Mucosa of gallbladder (tissue), 1 donor: ENCODE measurements at places on chromosomes 3 and 15.

GRCh38 chr15:63135804-63136203, 14.1 kb downstream of the LACTB start:
- DNase-seq, result no peak

DNA sequence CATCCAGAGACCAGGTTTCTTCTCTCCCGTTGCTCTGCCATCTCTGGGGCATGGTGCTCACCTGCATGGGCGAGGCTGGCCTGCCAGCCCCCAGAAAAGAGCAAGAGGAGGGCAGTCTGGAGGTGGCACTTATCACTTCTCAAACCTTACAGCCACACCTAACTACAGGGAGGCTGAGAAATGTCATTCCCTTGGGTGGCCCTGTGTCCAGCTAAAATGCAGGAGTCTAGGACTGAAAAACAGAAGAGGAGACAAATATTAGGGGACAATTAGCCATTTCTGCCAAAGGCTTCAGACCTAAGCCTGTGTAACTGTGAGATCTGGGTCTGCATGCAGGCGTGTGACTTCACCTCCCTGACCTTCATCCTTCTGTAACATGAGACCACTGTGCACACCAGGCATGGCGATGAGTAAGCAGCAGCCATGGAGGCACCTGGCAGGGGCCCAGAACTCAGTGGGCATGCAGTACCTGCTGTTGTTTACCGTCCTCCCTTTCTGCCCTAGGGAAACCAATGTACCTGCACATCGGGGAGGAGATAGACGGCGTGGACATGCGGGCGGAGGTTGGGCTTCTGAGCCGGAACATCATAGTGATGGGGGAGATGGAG, 83.4 kb downstream of the MESD start:
- no peak for DNase-seq

DNA sequence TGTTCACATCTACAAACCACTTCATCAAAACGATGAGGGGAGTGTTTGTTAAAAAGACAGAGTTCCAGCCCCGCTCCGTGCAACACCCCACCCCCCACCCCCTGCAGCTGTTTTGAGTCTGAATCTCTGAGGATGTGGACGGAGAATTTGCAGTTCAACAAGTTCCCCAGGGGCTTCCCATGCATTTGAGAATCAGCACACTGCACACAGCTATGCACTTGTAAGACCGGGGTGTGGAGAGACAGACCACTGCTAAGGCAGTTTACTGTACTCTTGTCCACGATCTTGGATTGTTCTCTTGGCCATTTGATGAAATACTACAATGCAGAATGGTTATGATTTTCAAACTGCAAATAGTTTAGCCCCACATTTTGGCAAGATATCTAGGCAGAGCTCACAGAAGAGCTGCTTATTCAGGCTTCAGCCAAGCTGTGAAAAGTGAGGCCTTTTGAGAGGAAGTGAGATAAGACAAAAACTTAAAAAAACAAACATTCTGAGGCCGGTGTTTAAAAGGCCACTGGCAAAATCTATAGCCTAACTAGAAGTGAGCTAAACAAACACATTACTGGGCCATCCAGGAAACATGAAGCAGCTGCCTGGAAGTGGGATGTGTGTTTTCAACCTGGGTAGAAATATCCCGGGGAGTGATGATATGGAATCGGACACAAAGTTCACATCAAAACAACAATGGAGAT, 308.2 kb upstream of the ADAMTS9 start:
- DNase-seq, result no peak

GRCh38 chr3:12301513-12301912, 12.6 kb downstream of the PPARG start:
- DNase-seq, result peak; percentile 69

- DNase-seq, result no peak
Observed at GRCh38 chr3:73603762-73604171, 21.0 kb downstream of the PDZRN3 start.

DNA sequence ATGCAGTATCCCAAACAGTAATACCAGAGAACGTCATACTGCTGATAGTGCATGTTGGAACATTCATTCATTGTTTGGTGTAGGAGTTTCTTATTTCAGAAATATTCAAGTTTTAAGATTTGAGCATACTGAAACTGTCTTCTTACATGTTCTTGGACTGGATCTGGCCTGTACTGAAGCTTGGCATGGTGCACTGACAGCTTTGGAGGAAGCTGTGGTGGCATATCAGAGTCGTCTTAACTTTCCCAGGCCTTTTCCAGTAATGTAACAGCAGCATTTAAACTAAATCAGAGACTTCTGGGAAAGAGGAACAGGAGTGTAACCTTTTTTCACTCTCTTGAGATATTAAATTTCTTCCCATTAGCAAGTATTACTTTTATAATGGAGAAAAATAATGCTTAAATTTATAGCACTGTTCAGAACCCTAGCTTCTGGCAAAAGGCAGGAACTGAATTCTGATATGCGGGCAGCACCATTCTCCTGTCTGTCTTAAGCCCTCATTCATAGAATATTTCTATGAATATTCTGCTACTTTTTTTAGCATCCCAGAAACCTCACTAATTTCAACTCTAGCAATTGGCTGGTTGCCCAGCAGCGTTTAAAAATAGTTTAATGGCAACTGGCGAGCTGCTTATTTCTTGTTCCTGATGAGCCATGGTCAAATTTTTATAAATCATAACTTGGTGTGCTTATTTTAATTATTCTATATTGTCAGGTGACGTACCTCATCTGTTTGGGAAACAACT, 31.1 kb downstream of the DNAJC13 start:
- peak; percentile 23 for DNase-seq

GRCh38 chr3:185131602-185132256, 21.1 kb downstream of the C3orf70 start:
- no peak for DNase-seq

DNA sequence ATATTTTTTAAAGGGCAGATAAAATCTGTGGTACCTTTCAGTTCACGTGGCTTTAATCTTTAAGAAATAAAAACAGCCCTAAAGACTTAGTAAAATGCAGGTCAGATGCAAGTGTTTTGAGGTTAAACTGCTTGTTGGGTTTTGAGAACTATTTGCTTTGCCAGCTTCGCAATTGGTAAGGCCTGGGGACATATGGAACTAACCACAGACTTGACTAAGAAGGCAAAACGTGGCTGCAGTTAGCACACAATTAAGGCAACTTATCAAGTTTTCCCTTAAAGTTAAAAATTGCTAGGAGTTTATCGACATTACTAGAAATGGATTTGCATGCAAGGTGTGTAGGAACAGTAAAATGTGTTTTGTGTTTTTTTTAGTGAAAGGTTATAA, 206.9 kb downstream of the ZNF385D start:
- no peak for DNase-seq

- peak; percentile 44 for DNase-seq
Observed at GRCh38 chr3:188712248-188712924, 459.4 kb upstream of the TPRG1 start.

DNA sequence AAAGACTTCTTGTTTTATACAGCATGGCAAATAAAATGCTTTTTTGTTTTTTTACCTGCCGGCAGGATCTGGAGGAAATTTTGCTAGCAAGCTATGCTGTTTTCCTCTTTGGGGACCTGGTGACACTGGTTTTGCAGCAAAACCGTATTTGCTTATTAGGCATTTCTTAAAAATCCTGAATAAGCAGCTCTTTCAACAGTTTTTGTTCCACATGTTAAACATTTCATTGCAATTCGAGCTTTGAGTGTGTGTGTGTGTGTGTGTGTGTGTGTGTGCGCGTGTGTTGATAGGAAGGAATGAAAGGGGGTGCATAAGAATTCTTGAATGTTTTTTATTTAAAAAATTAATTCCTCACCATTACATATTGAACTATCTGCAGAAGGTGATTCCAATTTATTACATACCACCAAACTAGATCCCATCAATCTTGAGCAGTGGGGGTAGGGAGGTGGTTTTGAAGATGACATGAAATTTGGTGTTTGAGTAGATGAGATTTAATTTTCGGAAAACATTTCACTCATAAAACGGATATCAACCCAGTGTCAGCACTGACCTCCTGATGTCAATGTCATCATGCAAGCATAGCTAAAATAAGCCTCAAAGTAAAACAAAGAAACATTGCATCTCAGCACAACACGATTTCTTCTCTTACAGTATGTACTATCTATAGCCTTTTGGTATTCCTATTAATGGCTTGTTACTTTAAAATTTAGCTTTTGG, 17.3 kb downstream of the ZBTB38 start:
- DNase-seq, result no peak

DNA sequence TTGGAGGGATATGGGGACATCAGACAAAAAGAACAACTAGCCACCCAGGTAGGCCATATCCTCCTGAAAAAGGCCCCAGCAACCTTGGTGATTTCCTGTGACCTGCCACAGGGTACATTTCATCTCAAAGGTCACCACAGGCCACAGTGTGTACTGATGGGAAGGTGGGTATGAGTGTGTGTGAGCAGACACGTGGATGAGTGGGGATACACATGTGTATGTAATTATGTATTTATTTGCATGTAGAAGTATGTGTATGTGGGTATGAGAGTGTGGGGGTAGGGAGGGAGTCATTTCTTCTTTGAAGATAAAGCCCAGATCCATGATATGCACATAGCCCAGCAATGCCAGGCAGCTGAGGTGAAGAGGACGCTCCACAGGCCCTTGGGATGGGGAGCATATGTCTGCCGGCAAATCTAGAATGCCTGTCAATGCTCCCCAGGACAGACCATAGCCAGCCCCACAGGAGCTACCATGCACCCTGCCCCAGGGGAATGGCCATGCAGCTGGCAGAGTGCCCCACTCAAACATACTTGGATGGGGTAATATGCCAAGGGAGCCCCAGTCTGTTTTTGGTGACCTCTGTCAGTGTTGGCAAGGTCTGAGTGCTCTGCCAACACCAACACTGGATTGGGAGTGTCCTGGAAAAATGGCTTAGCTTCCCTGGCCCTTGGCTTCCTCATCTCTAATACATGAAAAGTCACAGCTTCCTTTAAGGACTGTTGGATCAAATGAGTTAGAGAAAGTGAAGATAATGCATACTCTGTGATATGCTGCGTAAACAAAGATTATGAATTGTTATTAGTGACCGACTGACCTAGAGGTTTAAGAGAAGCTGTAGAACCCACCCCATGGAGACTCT, 42.4 kb downstream of the RAB6B start:
- DNase-seq, result no peak

- DNase-seq, result no peak
Observed at GRCh38 chr3:67497746-67498145, 156.7 kb downstream of the SUCLG2 start.

DNA sequence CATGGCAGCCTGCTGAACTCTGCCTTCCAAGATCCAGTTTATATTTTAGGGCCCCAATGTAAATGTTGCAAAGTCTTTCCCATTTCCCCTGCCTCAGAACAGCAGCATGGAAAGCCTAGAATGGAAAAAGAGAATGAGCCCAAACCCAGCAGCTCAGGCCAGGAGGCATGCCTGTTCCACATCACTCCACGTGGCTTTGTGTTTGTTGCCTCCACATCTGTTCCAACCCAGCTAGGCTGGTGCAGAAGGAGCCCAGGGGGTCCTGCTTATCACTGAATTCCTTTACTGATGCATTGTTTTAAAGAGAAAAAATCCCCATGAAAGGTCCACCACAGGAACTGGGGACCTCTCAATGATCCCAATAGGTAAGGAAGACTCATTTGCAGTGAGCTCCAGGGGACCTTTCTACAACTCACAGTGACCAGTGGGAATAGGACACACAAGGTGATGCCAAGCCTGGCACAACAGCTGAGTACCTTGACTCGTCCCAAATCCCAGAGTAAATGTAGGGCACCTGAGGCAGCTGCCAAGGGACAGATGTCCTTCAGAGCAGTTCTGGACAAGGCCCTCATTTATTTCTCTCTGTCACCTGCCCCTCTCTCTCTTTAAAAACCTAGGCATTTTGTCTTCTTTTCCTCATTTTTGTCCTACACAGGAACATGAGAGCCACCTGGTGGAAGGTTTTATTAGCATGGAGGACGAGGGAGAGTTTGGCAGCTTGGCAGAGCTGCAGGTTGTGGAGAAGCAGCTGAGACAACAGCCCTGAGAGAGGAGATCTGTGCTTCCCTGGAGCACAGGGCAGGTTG, 41.7 kb upstream of the ADAMTS17 start:
- DNase-seq, result peak; percentile 14

- no peak for DNase-seq
Observed at GRCh38 chr3:9247941-9248521, 1.4 kb downstream of the SRGAP3 start.

GRCh38 chr3:159340877-159341500, 539.1 kb downstream of the MFSD1 start:
- no peak for DNase-seq

DNA sequence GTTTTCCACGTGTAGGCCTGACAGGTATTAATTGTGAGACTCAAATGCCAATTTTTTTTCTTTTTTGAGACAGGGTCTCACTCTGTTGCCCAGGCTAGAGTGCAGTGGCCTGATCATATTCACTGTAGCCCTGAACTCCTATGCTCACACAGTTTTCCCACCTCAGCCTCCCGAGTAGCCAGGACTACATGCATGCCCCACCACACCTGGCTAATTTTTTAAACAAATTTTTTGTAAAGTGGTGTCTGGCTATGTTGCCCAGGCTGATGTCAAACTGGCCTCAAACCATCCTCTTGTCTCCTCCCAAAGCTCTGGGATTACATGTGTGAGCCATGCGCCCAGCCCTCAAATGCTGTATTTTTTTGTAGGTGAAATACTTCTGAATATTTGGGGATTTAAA, 14.0 kb downstream of the SLC25A36 start:
- DNase-seq, result no peak
